ENCODE measurements at places on chromosomes 16 and 17.

GRCh38 chr17:83152745-83153611 is 73.6 kb downstream of the METRNL start:
- DNase-seq = no peak

GRCh38 chr16:31870809-31871208 is 2.8 kb upstream of the ZNF267 start:
- no peak for DNase-seq

DNA sequence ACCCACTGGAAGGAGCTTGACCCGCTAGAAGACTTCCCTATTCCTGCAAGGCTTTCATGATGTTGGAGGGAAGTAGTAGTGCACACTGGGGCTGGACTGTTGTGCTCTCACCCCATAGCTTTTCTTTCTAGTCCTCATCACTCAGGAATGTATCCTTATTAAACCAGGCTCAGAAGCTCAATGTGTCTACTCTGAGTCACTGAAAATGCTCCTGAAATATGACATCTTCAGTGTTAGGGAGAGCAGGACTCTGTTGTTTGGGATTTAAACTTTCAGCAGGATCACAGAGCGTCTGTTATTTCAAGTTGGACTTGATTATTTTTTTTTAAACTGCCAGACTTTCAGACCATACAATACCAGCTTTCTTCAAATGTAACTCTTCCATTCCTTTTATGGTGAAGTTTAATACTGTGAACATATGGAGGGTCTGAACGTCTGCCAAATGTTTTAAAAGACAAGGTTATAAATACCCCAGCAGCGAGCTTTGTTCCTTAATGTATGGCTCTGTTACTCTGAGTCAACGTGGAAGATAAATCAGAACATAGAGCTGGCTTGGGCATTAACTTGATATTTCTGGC is 257.5 kb downstream of the CDH11 start:
- DNase-seq = no peak

DNA sequence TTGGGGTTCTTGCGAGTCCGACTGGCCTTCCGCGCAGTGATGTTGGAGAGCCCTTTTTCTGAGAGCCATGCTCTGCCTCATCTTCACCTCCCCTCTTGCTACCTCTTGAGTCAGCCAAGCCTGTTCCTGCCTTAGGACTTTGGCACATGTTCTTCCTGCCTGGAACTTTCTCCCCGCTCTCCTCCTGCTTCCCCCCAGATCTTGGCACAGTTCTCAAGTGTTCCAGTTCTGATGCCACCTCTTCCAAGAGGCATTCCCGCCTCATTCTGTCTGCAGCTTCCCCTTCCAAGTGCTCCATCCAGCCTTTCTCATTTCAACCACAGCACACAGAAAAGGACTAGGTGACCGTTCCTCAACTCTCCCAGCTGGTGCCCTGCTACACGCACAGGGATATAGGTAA is 7.7 kb downstream of the AKAP1 start:
- DNase-seq = no peak

GRCh38 chr17:64736804-64737492 is 74.8 kb upstream of the SMURF2 start:
- DNase-seq = peak; percentile 59

DNA sequence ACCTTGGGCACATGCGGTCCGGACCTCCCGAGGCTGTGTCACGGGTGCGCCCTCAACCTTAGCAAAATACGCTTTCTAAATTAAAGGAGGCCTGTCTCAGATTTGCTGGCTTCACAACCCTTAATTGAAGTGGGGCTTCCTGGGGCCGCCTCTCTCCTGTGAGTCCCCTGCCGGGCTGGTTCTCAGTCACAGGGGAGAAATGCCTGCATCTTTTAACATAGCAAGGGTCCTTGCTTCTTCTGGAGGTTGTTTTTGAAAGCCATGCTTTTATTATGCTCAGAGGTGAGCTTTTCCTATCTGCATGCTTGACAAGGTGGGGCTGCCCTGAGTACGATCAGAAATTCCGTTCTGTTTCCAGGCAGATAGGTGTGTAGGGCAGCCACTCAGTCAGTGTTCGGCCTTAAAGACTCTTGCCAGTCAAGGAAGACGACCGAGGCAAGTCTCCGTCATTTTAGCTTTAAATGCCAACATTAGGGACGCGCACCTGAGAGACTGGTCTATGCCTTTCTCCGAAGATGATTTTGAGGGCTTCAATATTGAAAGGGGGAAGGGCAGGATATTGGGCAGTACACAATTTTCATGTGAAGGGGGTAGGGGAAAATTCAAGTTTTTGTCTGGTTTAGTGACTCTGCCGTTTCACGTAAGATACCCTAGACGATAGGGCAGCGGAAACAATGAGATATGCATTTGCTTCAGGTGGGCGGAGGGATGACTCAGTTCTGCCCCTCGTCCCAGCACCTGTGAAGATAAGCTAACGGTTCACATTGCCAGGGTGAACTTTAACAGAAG is 5.5 kb upstream of the SLC7A5 start:
- DNase-seq = peak; percentile 55

GRCh38 chr17:38917259-38917658 is 8.2 kb upstream of the LASP1NB start:
- DNase-seq = no peak

- DNase-seq = no peak
Measured at GRCh38 chr16:10081201-10081940, 100.9 kb downstream of the GRIN2A start.

DNA sequence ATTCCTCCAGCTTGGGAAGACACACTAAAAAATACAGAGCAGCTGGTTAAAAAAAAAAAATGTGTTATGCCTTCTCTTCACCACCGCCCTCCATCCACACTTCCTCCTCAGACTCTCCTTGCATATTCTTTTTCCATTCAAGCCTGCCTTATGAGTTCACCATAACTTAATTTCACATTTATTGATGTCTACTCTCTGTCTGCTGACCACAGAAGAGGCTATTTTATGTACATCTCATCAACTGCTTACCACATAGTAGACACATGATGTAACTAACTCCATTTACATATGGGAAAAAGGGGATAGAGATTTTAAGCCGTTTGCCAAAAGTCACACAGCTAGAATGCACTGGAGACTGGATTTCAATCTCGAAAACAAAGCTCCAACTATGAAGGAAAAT is 409.8 kb downstream of the CDH11 start:
- DNase-seq = no peak

- DNase-seq = no peak
Measured at GRCh38 chr17:28226563-28227315, 92.3 kb upstream of the TMEM97 start.

- DNase-seq = no peak
Measured at GRCh38 chr17:80961541-80962330, 29.9 kb upstream of the CHMP6 start.

- DNase-seq = peak; percentile 92
Measured at GRCh38 chr16:78002915-78003538, 19.3 kb upstream of the CLEC3A start.

DNA sequence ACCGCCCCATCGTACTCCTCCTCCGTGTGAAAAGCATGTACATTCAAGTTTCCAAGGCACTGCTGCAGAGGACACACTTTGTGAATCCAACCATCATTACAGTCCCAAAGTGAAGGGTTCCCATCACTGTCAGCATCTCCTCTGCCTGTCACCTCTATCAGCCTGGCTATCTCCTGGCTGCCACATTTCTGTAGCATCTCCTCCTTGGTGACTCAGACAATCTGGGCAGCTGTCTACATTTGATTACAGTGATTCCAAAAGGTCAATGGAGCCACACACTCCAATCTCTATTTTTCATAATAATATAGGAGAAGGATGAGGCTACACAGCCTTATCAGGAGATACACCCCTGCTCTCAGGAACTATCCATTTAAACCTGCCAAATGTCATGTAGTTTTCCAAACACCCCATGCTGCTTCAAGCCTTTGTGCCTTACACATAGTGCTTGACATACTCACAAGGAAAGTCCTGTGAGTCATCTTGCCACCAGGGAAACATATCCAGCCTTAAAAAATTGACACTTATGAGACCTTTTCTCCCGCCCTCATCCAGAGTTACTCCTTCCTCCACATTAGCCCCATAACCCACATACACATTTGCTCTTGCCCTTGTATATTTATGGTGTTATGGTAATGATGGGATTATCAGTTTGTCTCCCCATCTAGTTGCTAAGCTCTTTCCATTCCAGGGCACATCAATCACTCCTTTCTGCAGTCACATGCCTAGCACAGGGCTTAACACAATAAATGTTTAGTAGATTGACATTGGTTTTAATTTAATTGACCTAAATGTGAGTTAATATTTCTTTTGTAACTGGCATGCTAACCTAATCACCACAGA is 250.1 kb upstream of the CDH5 start:
- no peak for DNase-seq

GRCh38 chr16:84281074-84281473 is 13.6 kb upstream of the WFDC1 start:
- peak; percentile 18 for DNase-seq

- DNase-seq = peak; percentile 33
Measured at GRCh38 chr17:57935833-57936807, 19.1 kb downstream of the CUEDC1 start.

DNA sequence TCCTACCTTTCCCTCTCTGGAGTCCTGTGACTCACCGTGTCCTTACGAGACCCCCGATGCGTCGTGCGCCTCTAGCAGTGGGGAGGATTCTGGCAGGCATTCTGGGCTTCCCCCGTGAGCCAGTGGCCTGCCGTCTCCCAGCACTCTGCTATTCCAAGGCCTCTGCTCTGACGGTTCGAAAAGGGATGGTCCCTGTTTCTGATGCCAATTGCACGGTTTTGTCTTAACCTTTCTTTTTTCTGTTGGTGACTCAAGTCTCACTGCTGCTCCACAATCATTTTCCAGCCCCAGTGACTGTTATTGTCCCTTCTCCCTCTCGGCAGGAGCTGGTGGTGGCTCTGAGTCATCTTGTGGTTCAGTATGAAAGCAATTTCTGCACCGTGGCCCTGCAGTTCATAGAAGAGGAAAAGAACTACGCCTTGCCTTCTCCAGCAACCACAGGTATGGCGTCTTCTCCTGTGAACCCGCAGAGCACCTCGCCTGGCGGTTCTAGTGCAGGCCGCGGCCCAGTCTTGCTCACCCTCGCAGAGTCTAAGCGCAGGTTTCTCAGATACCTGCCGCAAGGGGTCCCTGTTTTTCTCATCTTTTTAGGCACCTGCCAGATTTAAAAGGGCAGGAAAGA is 100.1 kb upstream of the CHMP6 start:
- DNase-seq = peak; percentile 63

DNA sequence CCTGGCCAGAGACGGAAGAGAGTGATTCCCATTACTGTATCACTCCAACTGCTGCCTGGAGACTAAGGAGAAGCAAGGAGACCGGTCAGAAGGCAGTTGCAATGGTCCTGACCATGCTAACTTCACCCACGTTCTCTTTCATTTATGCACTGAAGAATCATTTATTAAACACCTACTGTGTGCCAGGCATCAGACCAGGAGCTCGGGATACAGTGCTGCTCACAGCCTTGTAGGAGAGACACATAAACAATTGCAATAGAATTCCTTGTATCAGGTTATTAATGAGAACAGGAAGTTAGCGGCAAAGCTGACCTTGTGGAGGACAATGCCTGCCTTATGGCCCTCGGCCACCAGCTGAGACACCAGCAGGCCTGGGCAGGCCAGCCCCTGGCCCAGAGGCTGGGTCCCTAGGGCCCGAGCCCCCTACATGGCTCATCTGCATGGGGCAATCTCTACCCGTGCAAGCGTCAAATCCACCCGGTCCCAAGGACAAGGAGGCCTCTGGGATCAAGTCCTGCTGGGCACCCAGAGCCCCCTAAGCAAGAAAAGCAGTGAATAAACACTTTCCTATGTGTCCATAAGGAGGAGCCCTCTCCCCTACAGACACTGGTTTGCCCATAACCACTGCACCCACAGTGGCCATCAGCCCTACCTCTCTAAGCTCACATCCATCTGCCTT is 8.6 kb upstream of the ENPP7 start:
- peak; percentile 50 for DNase-seq

GRCh38 chr17:68295086-68295485 is 3.8 kb downstream of the ARSG start:
- DNase-seq = no peak

GRCh38 chr16:28534542-28535373 is 4.0 kb downstream of the NUPR1 start:
- DNase-seq = peak; percentile 82

DNA sequence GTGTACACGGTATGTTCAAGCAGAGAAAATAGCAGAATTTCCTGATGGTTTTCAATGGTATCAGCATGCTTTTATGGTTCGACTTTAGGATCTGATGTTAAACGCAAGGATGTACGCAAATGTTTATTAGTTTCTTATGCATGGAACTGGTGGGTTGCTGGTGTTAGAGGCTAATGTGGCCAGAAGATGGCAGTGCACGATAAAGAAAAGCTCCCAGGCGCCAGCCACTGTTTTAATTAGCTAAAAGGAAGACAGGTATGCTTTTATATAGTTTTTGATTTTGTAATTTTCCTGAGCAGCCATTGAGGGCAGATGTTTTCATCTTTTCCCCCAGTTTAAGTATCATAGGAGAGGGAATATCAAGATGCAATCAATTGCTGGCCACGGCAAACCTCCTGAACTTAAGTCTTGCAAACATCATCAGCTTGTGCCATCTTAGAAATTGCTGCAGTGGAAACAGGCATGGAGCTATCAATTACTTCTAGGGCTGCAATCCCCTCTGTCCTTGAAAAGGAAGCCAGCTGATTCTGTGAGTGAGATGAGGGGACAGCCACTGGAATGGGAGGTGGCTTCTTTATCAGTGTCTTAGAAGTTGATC is 648.5 kb upstream of the RBFOX1 start:
- DNase-seq = peak; percentile 62

DNA sequence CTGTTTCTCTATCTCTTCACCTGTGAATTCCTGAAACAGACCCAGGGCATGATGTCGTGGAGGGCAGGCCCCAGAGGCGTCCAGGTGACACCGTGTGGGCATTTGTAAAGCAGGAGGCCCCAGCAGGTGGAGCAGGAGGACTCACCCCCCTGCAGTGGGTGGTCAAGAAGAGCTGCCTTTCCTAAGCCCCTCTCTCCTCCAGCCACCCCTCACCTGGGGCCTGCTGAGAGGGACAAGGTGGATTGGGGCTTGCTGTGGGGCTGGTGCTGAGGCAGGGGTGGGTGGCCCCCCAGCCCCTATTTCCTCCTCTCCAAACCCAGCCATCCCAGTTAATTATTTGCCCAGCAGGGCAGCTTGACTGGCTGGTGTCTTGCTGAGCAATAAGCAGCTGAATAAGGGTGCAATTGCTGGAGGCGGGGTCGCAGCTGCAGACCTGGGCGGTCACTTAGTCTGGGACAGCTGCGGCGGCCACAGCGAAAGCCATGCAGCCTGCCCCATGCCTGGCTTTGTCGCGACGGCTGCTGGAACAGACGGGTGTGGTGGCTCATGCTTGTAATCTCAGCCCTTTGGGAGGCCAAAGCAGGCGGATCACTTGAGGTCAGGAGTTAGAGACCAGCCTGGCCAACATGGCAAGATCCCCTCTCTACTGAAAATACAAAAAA is 56.4 kb downstream of the JPH3 start:
- no peak for DNase-seq

GRCh38 chr16:85285681-85286065 is 173.4 kb upstream of the CIBAR2 start:
- no peak for DNase-seq

All from hematopoietic multipotent progenitor cell treated with erythropoietin and hydrocortisone succinate and interleukin-3 and kit ligand, for 6 days (in vitro differentiated cells).